ENCODE measurements at places on chromosomes 1 and 21.
A peak's percentile ranks its signal among the peaks of the same experiment; 100 is the strongest.

- no peak for DNase-seq
These were observed 38.2 kb downstream of the PTPRC start for GRCh38 chr1:198677027-198677426.

DNA sequence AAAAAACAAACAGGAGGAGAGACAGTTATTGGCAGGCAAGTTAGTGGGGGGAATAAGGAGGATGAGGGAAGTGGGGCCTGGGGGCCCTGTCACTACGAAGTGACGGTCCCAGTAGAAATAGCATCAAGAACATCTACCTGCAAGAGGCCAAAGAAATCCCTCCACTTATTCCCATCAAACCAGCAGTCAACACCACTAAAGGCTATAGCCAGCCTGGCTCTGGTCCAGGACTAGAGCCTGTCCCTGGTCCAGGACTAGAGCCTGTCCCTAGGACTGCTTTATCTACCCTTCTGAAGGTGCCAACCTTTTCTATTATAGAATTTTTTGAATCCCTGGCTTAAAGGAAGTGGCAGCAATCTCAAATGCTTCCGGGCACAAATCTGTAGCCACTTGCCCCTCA is 3.2 kb downstream of the KLF18 start:
- no peak for DNase-seq

DNA sequence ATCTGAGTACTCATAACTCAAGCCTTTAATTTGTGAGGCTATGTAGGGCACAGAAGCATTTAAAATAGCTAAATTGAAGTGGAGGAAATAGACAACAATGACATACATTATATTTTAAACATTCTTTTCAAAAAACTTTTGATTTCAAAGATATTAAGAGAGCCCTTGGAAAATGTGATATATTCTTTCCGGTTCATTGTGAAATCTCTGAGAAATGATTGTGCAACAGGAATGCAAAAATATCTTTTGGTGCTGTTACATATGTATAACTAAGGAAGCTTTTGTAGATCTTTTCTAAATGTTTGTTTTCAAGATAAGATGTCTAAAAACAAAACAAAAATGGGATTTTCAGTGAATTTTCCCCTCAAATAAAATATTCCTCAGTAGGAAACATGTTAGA is 185.2 kb downstream of the LEPR start:
- DNase-seq = no peak

GRCh38 chr1:167812972-167813371 is 91.2 kb downstream of the MPZL1 start:
- no peak for DNase-seq

DNA sequence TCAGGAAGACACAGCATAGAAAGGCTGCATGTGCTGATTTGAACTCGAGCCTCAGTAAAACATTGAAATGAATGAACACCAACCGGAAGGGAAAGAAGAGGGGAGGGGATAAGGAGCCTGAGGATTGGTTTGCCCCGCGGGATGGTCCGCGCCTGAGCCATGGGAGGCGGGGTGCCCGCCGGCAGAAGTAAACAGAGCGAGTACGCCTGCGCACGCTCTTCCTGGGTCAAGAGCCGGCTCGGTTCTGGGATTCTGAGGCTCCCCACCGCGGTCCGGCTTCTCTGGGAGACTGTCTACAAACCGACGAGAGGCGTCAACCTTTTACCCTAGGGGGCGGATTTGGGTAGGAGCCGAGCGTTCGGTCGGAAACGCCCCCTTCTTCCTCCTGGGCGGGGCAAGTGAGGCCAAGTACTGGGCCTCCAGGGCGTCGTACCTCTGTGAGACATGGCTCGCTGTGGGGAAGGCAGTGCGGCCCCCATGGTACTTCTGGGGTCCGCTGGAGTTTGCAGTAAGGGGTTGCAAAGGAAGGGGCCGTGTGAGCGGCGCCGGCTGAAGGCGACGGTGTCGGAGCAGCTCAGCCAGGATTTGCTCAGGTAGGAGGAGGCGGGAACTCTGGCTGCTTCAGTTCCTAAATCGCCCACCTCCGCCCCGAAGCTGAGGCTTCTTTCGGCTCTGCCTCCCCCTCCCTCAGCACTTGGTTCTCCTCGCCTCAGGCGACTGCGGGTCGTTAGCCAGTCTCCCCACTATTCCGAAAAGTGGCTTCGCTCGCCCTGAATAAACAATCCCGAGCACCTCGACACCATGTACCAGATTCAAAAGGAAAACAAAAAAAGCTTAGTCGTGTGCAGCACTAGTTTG is at the start of gene BTBD8:
Gene BTBD8, plus strand, starts transcription at position 218 of the 858 bp plus-strand sequence. Its CDS starts 227 bp downstream, at position 445.
- peak; percentile 91 for DNase-seq

- DNase-seq = no peak
These were observed 76.7 kb upstream of the KCNK2 start for GRCh38 chr1:215005656-215006345.

GRCh38 chr1:170694172-170694926 is 30.4 kb downstream of the PRRX1 start:
- no peak for DNase-seq
